B cell (primary cell): ENCODE measurements at places on chromosomes 3 and 15. TPM values are rescaled to one million over a fixed set of nuclear protein-coding genes. Genes with fewer than 3 reads are reported as not detected.

DNA sequence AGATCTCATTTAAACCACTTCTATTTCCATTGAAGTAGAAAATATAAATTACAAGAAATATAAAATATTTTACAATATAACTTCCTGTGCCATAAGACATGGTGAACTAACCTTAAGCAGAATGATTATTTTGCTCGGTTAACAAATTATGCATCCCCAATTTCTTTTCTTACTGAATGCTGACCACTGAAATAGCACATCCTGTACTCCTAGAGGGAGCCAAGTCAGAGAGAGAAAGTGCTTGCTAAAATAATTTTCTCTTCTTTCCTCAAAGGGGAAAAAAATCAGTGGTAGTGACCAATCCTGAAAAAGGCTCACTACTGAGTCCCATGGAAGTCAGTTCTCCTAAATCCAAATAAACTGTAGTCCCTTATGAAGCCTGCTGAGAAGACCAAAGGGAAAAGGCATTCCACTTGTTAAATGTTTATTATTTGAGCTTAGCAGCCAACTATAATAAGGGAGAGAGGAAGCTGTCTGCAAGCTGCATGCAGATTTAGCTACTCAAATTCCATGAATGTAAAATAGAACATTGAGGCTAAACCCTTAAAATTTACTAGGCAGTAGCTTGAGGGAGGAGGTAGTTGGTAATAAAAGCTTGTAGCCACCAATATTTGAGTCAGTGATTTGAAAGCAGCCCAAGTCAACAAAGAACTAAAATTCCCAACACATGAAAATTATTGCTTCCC lies 33.1 kb downstream of the CEP152 start:
- no peaks in the 10 kb centered on the region for H3K27me3 ChIP-seq
- H3K27ac ChIP-seq, result no peak overlapping the region
- H3K36me3 ChIP-seq, result peaks cover 2% of the 10 kb centered on the region
- no peaks in the 10 kb centered on the region for H3K4me1 ChIP-seq

DNA sequence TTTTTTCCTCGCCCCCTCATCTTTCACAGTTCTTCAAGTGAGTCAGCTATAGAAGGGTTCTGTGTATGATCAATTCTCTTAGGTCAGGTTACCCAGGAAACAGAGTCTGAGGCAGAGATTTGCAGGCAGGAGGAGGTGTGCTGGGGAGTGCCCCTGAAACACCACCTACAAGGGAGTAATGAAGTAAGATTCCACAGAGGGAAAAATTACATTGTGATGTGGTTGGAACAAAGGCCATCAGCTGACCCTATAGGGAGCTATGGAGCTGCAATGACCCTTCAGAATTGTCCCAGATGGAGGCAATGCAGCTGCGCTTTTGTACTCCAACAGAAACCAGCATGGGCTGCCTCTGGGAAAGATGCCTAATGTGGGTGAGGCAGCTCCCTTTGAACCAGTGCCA lies 142.2 kb upstream of the CNTN3 start:
- no peaks in the 10 kb centered on the region for H3K36me3 ChIP-seq
- H3K27me3 ChIP-seq, result no peaks in the 10 kb centered on the region
- no peak for DNase-seq
- no peaks in the 10 kb centered on the region for H3K4me1 ChIP-seq
- H3K4me3 ChIP-seq, result no peak overlapping the region

DNA sequence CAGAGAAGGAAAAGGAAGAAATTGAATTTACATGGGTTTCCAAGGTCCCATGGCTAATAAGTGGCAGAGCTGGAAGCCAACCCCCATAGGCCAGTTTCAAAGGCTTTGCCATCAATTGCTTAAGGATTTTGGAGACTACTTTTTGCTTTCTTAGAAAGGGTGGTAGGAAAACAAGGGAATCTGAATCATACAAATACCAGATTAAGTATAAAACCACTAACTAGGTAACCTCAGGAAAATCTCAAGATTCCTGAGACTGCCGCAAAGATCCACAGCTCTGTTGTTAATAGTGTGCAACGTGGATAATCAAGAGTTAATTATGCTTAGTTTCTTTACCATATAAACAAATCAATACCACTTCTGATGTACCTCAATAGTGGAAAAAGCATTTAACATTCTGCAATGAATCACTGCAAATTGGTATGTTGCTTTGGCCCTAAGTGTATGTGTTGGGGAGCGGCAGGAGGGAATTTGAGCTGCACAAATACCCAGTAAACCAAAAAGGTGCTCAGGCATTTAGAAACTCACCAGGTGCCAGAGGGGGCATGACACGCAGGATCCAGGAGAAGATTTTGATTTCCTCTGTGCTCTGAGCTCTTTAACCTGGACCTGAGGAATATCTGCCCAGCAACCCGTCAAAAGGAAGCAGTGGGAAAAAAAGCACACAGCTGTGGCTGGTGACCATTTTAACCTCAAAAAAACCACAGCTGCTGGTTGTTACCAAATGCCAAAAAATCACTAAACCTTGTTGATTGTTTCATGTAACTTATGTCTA lies 22.0 kb downstream of the AADAC start:
- H3K4me1 ChIP-seq, result no peaks in the 10 kb centered on the region
- no peak overlapping the region for H3K27ac ChIP-seq
- no peaks in the 10 kb centered on the region for H3K27me3 ChIP-seq
- H3K36me3 ChIP-seq, result no peaks in the 10 kb centered on the region

GRCh38 chr3:166351461-166351860 lies 514.2 kb upstream of the BCHE start:
- DNase-seq, result no peak
- H3K4me1 ChIP-seq, result no peaks in the 10 kb centered on the region
- no peaks in the 10 kb centered on the region for H3K27me3 ChIP-seq
- no peaks in the 10 kb centered on the region for H3K36me3 ChIP-seq

- H3K27me3 ChIP-seq, result no peaks in the 10 kb centered on the region
- H3K27ac ChIP-seq, result no peak overlapping the region
Observed at GRCh38 chr15:65805019-65805745, 13.1 kb upstream of the DENND4A start.

- H3K36me3 ChIP-seq, result no peaks in the 10 kb centered on the region
- peak overlapping the region; percentile 73 for H3K27ac ChIP-seq
- H3K4me1 ChIP-seq, result peaks cover 11% of the 10 kb centered on the region
- H3K27me3 ChIP-seq, result no peaks in the 10 kb centered on the region
- peak overlapping the region; percentile 71 for H3K4me3 ChIP-seq
Observed at GRCh38 chr15:52529940-52530339, 1.3 kb upstream of the MYO5A start.

DNA sequence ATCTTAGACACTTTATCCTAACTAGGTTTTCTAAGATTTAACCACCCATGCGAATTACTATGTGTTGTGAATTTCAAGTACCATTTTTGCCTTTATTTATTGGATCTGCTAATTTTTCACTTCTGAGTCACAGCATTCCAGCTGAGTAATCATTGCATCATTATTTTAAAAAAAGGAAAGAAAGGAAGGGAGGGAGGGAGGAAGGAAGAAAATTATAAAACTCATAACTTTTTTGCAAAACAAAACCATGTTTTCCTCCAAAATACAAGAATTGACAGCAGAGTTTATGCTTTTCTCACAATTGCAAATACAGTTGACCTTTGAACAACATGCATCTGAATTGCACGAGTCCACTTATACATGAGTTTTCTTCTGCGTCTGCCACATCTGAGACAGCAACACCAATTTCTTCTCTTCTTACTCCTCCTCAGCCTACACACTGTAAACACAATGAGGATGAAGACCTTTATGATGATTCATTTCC lies 651.4 kb upstream of the NECTIN3 start:
- H3K4me1 ChIP-seq, result no peaks in the 10 kb centered on the region
- H3K36me3 ChIP-seq, result no peaks in the 10 kb centered on the region
- H3K27ac ChIP-seq, result no peak overlapping the region
- H3K4me3 ChIP-seq, result no peak overlapping the region
- DNase-seq, result no peak

- H3K27me3 ChIP-seq, result no peaks in the 10 kb centered on the region
- H3K36me3 ChIP-seq, result no peaks in the 10 kb centered on the region
- H3K4me3 ChIP-seq, result peak overlapping the region; percentile 74
- H3K4me1 ChIP-seq, result peaks cover 14% of the 10 kb centered on the region
- H3K27ac ChIP-seq, result peak overlapping the region; percentile 38
Observed at GRCh38 chr3:149085828-149086231, 503 bp downstream of the HLTF start.

- DNase-seq, result no peak
- H3K4me3 ChIP-seq, result no peak overlapping the region
- H3K27ac ChIP-seq, result no peak overlapping the region
Observed at GRCh38 chr3:64975147-64975546, 287.3 kb upstream of the ADAMTS9 start.

- no peak overlapping the region for H3K27ac ChIP-seq
- no peak overlapping the region for H3K4me3 ChIP-seq
- DNase-seq, result no peak
- no peaks in the 10 kb centered on the region for H3K4me1 ChIP-seq
- no peaks in the 10 kb centered on the region for H3K27me3 ChIP-seq
Observed at GRCh38 chr3:14797731-14798130, 21.0 kb upstream of the FGD5 start.

The NMNAT3 gene
- total RNA-seq, result 2.7 and 3.3 TPM in 2 replicates

The CAPN3 gene
- total RNA-seq, result 41.7 and 44.2 TPM in 2 replicates

The HRG gene
- total RNA-seq, result not detected in 2 replicates

The MAGI1 gene
- total RNA-seq, result 0.22 TPM in 1 of 2 replicates, not detected in the other

The TIPARP gene
- total RNA-seq, result 40.9 and 42.5 TPM in 2 replicates

The GOLGA8T gene
- total RNA-seq, result 0.71 TPM in 1 of 2 replicates, not detected in the other

The PGBD4 gene
- 5.2 and 5.6 TPM in 2 replicates for total RNA-seq
